ENCODE measurements at places on chromosomes 1 and 21.

DNA sequence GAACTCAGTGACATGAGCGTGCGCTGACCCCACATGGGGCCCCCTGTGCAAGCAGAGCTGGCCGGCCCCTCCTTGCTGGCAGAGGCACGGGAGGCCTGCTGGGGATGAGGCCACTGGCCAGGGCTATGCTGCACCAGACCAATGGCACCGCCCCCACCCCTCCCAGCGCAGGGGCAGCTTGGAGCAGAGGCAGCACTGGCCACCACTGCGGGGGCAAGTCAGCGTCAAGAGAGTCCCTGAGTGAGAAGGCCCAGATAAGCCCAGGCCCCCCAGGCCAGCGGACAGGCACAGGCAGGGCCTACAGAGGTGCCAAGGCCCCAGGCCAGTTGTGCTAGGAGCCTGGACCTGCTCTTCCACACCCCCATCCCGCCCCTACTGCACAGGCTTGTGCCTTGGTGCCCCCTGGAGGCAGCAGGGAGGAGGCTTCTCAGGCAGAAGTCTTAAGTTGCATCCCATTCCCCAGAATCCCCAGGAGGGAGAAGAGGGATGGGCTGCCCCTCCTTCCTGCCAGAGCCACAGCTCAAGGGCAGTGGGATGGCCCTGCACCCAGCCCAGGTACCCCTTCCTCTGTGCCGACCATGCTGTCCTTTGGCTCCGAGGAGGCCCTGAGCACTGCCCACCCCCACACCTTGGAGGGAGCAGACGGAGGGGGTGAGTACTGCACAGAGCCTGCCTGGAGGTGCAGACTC lies 35.8 kb downstream of the EPHX1 start:
- no peak for DNase-seq

GRCh38 chr1:172180501-172181285 lies 239.8 kb upstream of the C1orf105 start:
- peak; percentile 21 for DNase-seq

GRCh38 chr1:213988507-213989001 lies 781 bp downstream of the PROX1 start:
- no peak for DNase-seq

GRCh38 chr1:9444532-9444931 lies 94.7 kb upstream of the SLC25A33 start:
- DNase-seq: no peak

GRCh38 chr1:5974631-5975030 lies 17.6 kb downstream of the NPHP4 start:
- no peak for DNase-seq

GRCh38 chr1:90443354-90443753 lies 273.7 kb downstream of the BARHL2 start:
- no peak for DNase-seq

- DNase-seq: no peak
Observed at GRCh38 chr1:65278376-65279069, 30.8 kb upstream of the DNAJC6 start.

- DNase-seq: no peak
Observed at GRCh38 chr1:10473145-10473765, 926 bp upstream of the DFFA start.

DNA sequence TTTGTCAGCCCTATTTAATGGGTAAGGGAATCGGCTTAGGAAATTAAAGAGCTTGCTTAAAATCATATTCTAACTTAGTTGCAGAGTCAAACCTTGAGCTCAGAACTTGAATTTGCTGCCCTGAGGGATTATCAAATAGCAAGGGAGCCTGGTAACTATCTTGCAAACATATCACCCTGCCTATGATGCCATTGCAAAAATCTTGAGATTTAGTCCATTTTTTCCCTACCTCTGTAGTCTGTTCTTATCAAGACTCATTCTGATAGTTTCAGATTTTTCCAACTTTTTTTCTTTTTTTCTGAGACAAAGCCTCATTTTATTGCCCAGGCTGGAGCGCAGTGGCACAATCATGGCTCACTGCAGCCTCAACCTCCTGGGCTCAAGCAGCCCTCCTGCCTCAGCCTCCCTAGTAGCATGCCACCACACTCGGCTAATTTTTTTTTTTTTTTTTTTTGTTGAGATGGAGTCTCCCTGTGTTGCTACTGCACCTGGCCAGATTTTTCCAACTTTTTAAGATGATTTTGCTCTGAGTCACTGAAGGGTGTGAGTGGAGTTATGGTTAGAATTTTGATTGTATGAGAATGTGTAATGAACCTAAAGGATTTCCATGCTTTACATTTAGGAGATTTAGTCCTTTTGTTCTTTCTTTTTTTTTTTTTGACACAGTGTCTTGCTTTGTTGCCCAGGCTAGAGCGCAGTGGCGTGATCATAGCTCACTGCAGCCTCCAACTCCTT lies 12.2 kb downstream of the SARS1 start:
- no peak for DNase-seq

DNA sequence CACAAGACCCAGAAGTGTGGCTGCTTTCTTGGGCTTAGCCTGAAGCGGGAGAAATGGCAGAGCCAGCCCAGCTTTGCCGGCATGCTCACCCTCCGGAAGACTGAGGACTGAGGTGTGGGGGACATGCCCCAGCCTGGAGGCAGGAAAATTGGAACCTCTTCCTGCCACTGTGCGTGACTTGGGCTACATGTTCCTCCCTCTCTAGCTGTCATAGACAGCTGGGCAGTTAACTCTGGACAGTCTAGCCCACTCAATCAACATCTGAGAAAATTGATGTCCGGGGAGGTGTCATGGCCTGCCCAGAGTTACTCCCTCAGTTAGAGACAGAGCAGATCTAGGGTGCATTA lies 59.7 kb downstream of the UBE2T start:
- no peak for DNase-seq
